ENCODE measurements at places on chromosomes 6 and 20.

DNA sequence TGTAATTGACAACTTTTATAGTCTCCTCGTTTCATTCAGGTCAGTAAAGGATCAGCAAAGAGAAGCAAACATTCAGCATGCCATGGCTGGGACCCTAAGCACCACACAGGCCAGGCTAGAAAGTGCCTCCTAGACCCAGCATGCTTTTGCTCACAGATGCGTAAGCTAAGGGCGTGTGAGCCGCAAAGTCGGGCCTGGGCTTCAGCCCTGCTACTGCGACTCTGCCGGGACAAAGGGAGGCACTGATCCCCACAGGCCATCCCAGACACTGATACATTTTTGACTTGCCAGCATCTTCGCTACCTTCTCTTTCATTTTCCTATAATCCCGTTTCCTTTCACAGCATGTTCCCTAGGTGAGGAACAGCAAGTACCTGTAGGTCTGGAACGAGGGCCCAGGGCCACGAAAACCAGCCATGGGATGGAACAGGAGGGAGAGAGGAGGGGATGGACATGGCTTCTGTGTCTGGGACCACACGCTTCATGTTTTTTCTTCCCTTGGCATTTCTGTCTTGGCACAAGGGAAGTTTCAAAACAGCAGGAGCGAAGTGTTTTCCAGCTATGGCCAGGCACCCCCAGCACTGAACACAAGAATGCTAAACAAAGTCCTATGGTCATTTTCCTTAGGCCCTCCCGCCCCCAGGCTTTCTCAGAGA, 42.6 kb downstream of the IRF4 start:
- DNase-seq, result no peak

- no peak for DNase-seq
Observed at GRCh38 chr20:64233725-64234124, 21.8 kb upstream of the PCMTD2 start.

DNA sequence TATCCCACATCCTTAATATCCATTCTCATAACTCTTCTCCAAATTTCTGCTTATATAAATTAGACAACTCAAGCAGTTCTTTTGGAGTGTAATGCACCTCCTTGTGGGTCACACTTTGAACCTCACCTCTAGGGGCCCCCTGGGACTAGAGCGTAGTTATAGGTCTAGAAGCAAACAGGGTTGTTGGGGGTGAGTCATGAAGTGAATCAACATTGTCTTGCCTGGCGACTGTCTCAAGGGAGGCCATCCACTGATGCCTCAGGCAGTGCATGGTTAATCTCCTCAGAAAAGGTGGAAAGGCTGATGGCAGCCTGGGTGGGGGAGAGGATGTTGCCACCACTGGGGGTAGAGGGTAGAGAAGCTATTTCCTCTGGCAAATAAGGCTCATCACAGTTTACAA, 129.1 kb downstream of the TNFRSF21 start:
- no peak for DNase-seq

GRCh38 chr20:37295001-37295400, 5.5 kb downstream of the MANBAL start:
- DNase-seq, result no peak

DNA sequence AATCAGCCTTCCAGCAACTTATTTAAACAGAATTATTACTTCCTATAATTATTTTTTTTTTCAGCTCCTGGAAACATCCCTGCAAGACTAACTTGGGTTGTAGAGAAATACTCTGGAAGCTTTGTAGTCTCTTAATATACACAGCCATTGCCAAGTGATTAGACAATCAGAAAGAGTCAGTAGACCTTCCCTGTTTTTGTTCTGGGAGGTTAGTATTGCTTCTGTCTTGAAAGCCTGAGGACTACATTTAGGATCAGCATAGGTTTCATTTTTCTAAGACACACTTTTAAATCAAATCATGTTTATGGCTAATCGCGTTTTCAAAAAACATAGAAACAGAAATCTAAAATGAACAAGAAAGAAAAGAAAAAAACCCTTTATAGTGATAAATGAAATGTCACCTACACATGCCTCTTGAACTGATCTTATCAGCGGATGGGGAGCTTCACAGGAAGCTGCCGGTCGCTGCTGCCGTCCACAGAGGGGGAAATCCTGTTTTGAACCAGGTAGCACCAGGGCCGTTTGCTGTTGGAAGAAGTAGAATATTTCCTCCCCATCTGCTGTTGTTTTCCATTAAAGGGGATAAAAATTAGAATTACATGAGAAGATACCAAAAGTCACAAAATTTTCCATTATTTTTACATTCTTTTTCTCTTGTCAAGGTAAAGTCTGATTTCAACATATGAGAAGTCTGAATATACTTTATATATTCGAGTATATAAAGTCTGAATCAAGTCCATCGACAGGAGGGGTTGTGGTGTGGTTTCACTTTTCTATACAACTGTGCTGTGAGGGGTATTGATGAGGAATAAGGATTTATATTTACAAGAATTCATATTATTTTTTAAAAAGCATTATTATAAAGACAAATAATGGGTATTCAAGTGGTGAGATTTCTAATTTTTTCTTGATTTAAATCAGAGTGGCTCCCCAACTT, 94.6 kb downstream of the ARMC2 start:
- DNase-seq, result peak; percentile 51

- DNase-seq, result no peak
Observed at GRCh38 chr6:147063469-147064031, 140.7 kb upstream of the STXBP5 start.

DNA sequence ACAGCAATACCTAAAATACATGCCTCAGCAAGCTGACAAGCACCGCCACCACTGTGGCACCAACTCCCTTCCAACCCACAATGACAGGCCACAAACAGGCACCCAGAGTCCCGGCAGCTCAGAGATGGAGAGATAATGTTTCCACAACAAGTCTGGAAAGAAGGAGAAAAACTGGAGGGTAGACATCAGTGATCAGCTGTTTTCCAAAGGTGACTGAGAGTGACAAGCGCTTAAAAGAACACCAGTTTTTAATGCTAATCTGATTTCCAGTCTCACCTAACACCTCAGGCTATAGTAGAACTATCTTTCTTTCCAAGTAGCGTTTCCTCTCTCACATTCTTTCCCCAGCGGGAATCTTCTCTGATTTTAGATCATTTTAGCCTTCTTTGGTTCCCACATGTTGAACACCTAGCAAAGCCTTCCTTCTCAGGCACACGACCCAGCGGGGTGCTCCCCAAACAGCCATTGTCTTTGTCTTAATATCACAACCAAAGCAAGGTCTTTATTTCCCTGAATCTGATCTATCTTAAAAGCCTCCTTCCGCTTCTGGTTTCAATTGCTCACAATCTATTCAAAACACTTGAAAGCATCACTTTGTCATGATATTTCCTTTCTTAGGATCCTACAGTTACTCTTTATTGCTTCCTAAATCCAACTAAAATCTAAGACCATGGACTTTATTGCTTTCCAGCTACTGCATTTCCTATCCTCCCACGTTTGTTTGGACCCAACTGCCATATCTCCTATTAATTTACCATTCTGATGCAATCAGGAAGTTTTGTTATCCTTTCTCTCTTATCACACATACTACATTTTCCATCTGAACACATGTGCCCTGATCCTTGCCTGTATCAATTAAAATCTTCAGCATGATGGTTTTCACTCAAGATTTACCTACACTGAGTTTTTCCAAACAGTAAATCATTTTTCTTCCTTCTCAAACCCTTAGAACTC, 282.7 kb downstream of the ADGB start:
- DNase-seq, result peak; percentile 19

DNA sequence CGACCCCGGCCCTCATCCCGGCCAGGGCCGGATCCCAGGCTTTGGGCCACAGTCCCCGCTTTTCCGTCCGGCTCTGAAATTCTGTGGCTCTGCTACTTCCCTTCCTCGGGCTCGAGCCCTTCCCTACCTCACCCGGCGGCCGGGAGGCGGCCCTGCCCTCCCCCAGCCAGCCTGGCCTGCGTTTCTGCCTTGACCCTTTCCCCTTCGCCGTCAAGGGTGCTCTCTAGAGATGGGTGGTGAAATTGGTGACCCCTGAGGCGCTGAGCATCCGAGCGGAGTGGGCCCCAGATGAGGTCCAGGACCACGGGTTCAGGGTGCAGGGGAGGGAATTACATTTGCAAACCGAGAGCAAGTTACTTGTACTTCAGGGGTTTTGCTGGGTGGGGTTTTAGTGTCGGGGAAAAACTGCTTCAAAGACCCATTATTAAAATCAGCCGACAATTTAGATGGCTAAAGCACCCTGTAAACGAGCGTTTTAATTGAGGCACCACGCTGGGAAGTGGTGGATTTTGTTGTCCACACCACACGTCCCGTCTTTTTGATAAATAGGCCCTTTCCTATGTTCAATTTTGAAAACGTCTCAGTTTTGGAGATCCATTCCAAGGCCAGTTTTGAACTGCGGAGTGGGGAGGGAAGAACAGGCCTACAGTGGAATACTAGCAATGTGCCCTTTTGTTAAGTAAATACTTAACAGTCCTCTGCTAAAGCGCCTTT, 9.9 kb downstream of the TFAP2A start:
- no peak for DNase-seq

DNA sequence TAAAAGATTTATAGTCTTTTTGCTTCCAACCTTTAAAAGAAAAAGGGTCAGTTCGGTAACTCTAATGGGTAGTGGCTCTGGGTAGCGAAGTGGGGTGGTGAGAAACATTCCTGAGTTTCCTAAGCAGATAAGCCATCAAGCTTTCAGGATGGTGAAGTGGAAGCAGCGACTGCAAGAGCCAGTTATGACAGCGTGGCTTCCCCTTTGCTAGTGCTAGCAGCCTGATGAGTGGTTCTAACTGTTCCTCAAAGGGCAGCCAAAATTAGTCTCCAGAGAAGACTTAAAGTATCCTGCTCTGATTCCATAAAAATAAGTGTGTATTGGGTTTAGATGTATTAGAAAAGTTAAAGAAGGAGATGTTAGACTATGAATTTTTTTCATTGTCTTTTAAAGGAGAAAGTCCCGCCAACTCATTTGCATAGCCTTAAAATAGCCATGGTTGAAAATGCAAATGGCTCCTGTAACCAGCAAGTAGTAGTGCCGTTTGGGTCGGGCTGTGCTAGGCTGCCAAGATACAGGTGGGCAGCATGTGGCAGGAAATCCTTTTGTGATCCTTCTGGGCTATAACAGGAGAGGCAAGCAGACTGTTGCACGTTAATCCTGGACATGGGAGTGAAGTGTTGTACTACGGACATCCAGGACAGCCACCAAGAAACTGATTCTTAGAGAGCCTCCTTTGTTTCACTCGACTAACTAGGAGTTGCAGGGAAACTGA, 18.0 kb downstream of the ELOVL2 start:
- DNase-seq, result no peak

DNA sequence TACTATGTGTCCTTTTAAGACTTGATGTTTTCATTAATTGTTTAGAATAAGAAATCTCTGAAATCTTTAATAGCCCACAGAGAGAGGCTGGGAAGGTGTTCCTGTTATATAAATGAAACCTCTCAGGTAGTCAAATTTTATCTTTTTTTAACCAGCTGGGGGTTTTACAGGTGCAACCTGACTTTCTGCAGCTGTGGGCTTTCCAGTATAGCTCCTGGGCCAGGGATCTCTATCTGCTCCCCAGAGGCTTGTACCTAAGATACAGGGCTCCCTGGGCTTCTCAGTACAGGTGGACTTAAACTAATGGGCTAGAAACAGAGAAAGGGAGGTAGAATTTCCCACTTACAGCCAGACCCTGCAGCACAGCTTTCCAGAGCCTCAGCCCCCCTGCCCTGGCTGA, 49.4 kb downstream of the HLA-C start:
- DNase-seq, result no peak

- no peak for DNase-seq
Observed at GRCh38 chr6:104466306-104466705, 393.4 kb downstream of the HACE1 start.

DNA sequence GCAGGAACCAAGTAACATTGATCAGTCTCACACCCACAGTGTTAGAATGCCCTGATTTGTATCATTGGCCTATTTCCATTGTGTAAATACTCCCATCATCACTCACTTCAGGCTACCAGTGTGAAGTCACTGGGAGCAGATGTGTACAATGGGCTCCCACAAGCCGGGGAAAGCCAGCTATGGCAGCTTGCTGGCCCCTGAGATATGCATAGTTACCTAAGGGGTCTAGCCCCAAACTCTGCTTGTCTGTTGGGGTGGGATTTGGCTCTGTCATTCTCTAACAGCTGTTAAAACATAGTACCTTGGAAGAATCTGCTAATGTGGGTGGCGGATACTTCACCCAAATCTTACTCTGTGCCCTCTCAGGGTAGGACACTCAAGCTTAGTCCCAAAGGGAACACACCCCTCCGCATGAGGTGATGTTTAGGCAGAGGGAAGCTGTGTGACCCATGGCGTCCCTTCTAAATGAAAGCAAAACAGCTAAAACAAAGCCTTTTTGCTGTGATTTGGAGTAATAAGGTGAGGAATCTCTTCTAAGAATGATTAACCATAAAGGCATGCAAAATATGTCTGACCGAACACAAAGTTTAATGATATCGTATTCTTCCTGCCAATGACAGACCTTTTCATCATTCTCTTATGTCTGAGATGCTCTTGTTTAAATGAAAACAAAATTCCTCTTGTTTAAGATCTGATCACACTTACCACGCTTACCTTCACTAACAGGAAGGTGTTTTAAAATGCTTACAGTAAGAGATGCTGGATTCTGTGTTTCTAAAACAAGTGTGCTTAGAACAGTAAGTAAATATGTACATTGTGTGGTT, 45.9 kb upstream of the PXDC1 start:
- no peak for DNase-seq

DNA sequence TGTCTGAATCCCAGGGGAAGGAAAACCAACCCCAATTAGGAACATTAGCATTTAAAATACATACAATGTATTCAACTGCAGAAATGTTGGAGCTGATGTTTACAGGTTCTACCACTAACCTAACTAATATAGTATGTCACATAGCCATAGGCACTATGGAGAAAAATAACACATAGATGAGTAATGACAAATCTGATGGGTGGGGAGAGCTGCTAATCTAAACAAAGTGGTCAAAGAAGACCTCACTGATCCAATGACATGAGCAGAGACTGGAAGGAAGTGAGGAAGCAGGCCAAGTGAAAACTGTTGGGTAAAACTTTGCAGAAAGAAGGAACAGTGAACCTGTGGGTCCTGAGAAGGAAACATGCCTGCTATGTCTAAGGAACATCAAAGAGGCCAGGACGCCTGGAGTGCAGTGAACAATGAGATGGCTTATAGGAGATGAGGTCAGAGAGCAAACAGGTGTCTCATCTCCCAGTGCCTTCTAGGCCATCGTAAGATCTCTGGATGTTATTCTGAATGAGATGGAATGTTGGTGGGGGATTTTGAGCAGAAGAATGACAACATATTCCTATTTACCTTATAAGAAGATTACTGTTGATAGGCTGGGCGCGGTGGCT, 135.7 kb downstream of the ALDH8A1 start:
- DNase-seq, result no peak

DNA sequence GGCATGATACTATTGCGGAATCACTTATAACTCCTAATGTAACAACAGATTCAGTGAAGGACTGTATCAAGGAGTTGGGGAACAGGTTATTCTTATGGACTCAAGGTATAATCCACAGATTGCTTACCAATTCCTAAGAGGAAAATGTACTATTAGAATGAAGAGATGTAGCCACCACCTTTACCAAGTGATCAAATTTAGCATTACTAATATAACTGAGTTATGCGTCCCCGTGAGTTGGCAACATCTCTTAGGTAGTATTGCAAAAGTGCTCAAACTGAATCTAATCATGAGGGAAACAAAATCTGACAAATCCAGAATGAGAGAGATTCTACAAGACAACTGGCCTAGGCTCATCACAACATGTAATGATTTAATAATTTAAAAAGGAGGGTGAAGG, 777 bp upstream of the SNRNP48 start:
- no peak for DNase-seq

GRCh38 chr6:135411339-135411738, 86.2 kb downstream of the AHI1 start:
- DNase-seq, result no peak

GRCh38 chr6:98241630-98242029, 592.7 kb upstream of the POU3F2 start:
- no peak for DNase-seq

- no peak for DNase-seq
Observed at GRCh38 chr20:8489094-8489883, 357.2 kb downstream of the PLCB1 start.

All from SK-N-SH (cell line).